ENCODE measurements at places on chromosomes 6 and 20.

GRCh38 chr6:90893400-90893799, 306.5 kb upstream of the MAP3K7 start:
- DNase-seq, result no peak

DNA sequence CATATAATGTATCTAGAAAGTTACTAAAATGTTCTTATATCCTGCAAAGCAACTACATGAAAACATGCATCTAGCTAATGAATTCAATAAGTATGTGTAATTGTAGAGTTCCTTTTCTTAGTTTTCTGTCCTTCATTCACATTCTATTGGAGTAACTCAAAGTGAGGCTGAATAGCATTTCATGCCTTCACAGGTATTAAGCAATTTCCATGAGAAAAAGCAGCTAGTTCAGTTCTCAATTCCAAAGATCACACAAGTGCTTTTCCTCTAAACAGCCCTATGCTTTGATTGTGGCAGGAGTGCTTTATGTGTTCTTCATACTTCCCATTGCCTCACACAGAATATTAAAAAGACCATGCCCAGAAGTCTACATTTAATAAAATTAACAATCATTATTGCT, 274.9 kb downstream of the RFPL4B start:
- no peak for DNase-seq

- DNase-seq, result no peak
Measured at GRCh38 chr6:132161283-132161682, 210.1 kb upstream of the CCN2 start.

DNA sequence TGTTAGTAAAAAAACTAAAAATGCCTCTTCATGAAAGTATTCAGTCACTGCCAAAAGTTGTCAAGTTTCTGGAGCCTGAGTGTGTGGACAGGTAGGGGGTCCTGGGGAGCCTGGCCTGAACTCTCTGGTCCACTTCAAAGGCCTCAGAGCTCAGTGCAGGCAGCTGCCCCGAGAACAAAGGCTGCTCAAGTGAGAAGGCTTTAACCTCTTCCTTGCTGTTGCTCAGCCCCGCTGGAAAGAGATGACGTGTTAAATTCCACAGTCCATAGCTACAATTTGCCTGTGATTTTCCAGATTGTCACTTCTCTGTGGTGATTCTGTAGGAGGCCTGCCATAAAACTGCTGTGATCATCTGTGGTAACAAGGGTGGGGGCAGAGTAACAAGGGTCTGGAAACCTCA, 96.9 kb downstream of the FAM120B start:
- no peak for DNase-seq

DNA sequence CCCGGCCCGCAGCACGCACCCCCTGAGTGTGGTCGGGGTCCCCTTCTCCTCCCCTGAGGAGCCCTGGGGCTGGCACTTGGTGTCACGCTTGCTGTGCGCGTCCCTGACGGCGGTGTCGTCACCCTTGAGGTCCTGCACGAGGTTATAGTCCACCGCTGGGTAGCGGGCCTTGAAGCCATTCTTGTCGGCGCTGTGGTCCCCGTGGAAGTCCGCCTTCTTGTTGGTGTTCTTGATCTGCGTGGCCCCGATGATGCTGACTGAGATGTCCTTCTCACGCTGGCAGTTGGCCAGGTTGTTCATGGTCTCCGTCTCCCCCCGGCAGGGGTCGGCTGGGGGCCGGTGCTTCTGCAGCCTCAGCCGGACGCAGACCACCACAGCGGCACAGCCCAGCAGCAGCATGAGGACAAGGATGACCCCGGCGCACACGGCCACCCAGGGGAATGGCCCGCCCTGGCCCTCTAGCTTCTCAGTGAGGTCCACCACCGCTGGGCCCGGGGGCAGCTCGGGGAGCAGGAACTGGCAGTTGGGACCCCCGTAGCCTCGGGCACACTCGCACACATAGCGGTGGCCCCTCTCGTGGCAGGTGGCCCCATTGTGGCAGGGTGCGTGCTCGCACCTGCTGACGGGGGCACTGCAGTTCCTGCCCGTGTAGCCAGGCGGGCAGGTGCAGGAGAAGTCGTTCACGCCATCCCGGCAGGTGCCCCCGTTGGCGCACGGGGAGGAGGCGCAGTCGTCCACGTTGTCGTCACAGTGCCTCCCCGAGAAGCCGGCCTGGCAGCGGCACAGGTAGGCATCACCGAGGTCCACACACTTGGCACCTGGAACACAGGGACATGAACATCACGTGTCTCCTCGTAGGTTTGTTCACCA, 7.4 kb downstream of the DLL1 start:
- DNase-seq, result no peak

DNA sequence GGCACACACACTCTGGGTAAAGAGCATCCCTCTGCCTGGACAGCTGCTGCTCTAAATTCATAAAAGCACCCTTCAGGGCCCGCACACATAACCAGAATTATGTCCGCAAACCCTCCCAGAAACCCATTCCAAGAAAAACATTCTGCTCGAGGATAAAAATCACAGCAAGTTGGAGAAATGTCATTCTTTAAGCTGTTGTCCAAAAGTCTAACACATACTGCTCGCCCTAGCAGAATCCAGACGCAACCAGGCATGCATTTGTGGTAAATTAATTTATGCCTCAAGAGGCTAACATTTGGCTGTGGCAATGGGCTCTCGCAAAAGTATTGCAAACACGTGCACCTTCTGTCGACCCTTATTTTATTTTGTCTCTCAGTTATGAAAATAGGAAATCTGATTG, 116.1 kb upstream of the INSM1 start:
- DNase-seq, result no peak

GRCh38 chr6:89146718-89147700, 1.2 kb downstream of the PM20D2 start:
- no peak for DNase-seq

DNA sequence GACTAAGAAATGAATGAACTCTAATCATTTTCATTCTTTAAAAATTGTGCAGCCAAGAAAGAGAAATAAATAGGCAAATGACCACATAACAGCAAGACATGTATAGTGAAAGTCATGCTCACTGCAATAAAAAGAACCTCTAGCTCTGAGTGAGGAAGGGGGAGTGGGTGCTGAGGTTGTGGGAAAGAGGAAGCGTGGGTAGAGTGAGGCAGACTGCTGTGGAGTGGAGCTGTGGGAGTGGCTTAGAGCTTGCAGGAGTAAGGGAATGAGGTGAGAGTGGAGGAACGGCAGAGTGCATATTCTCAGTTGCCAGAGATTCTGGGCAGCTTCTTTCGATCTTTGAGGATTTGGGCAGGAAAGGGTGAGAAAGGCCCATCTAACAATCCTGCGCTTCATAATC, 10.4 kb downstream of the DEFB129 start:
- DNase-seq, result peak; percentile 23

DNA sequence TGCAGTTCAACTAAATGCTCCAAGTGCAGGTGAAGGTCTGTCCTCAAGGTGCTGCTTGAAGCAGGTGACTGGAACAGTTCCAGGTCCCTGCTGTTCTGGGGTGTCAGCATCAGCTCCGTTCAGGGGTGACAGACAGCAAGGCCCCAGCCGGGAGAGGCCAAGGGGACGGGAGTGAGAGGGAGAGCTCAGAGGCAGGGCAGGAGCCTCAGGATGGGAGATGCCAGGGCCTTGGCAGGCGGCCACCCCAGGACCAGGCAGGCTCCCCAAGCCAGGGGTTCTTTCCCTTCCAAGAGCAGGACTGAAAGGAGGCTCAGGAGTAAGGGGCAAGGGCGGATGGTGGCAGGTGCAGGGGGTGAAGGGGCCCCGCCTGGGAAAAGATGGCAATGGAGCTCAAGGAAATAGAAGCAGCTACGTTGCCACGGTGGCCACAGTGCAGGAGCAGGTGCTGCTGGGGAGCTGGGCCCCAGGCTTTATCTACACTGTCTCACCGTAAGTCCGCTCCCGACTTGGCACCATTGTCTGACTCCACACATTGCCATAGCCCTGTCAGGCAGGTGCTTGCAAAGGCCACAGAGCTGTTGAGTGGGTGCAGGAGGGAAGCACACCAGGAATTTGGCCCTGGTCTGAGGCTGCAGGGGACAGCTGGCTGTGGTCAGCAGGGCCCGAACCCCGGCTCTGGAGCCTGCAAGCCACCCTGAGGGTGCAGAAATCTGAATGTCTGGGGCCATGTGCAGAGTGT, 43.1 kb downstream of the ERMARD start:
- DNase-seq, result peak; percentile 2

DNA sequence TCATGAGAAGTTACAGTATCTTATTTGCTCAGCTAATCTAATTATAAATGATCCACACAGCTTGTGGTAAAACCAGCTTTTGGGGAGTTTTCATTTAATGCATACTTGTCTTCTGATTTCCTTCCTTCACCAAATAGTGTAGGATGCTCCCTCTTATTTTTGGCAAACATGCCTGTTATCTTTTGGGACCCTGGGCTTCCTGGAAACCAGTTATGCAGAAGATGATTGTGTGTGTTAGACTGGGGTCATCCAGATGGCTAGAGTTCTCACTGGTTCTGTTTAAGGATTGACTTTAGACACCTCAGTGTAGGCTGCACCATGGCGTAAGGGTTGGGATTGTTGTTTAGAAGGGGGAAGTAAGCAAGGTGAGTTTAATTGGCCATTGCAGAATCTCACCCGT, 61.3 kb downstream of the PTPN1 start:
- DNase-seq, result no peak

GRCh38 chr6:12476484-12476883, 186.3 kb downstream of the EDN1 start:
- DNase-seq, result no peak

GRCh38 chr6:132661906-132662305, 2.9 kb upstream of the TAAR1 start:
- DNase-seq, result no peak
